ENCODE measurements at places on chromosomes 13 and 19. TPM values are rescaled to one million over a fixed set of nuclear protein-coding genes. Genes with fewer than 3 reads are reported as not detected.

Gene PMIS2
- not detected for total RNA-seq

Gene PTGIR
- 5.0 TPM for total RNA-seq

Gene TMIGD2
- not detected for total RNA-seq

Gene CCNA1
- 0.20 TPM for total RNA-seq

Gene CYP4F2
- not detected for total RNA-seq

Gene RNF17
- total RNA-seq: not detected

Gene ZNF426
- total RNA-seq: 32.4 TPM

Gene WASF3
- total RNA-seq: 18.9 TPM

Gene KLK13
- 0.43 TPM for total RNA-seq

Gene F2RL3
- not detected for total RNA-seq

GRCh38 chr19:18665771-18666202 is 17.7 kb upstream of the CRTC1 start:
- no peak for DNase-seq

DNA sequence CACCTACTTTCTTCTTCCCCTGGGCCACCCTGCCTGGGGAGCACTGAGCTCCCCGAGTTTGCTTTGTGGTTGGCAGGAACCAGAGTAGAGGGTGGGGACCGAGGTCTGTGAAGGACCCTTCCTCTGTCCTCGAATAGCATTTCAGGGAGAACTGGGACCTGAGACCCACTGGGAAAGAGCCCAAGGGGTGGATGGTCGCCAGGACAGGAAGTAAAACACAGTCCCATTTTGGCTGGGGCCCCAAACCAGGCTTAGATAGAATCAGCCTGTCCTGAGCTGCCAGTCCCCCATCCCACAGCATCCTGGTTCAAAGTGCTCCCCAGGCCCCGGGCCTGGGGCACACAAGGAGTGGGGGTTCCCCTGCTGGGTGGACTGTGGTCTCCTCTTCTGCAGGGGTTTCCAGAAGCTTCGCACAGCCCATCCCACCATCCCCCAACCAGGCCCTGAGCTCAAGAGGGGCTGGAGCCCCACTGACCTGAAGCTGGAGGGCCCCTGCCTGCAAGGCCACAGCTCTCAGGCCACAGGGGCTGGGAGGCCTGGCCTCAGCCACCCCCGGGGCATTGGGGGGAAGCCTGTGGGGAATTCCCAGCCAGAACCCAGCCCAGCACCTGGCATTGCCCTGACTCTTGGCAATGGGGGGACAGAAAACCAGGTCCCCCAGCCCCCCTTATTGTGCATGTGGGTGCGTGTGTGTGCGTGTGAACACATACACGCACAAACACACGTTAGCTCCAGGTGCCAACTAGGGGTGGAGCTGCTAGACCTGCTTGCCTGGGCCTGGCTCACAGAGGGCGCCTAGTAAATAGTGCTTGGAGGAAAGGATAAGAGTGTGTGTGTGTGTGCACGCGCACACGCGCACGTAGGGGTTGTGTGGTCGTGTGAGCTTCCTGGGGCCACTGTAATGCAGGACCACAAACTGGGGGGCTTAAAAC is 995 bp upstream of the MKNK2 start:
- DNase-seq: no peak

DNA sequence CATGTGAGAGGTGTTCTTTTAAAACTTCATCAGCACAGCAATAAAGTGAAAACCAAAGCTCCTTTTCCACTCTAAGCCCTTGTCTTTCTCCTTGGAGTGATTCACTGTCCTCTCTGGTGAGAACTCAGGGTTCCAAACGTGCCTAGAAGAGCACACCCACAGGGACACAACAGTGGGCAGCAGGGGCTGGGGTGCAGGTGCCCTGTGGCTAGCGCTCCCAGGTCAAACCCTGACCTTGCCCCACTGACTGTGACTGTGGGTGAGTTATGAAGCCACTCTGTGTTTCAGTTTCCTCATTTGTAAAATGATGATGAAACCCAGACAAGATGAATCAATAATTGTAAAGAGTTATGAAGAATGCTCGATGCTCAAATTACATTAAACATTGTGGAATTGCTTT is 37.6 kb upstream of the IGFL1 start:
- no peak for DNase-seq

- no peak for DNase-seq
Observed at GRCh38 chr13:80083081-80083852, 257.7 kb downstream of the SPRY2 start.

- no peak for DNase-seq
Observed at GRCh38 chr19:47176071-47176626, 45.5 kb downstream of the SAE1 start.

DNA sequence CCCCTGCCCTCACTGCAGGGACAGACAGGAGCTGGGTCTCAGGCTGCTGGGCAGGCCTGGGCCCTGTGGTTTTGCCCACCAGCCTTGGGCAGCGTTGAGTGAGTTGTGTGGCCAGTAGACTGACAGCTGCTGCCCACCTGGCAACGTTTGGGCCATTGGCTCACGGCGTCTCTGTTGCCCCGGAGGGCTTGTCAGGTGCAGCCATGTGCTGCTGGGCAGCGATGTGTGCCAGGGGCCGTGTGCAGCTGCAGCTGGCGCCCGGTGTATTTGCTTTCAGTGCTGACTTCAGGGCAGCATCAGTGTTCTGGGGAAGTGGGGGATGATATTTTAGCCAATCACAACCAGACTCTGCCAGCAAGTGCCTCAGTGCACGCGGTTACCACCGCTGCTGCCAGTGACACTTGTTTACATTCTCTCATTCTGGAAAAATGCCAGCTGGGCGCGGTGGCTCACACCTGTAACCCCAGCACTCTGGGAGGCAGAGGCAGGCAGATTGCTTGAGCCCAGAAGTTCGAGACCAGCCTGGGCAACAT is 10.6 kb downstream of the FZR1 start:
- no peak for DNase-seq

- no peak for DNase-seq
Observed at GRCh38 chr13:91805605-91806004, 407.2 kb downstream of the GPC5 start.

DNA sequence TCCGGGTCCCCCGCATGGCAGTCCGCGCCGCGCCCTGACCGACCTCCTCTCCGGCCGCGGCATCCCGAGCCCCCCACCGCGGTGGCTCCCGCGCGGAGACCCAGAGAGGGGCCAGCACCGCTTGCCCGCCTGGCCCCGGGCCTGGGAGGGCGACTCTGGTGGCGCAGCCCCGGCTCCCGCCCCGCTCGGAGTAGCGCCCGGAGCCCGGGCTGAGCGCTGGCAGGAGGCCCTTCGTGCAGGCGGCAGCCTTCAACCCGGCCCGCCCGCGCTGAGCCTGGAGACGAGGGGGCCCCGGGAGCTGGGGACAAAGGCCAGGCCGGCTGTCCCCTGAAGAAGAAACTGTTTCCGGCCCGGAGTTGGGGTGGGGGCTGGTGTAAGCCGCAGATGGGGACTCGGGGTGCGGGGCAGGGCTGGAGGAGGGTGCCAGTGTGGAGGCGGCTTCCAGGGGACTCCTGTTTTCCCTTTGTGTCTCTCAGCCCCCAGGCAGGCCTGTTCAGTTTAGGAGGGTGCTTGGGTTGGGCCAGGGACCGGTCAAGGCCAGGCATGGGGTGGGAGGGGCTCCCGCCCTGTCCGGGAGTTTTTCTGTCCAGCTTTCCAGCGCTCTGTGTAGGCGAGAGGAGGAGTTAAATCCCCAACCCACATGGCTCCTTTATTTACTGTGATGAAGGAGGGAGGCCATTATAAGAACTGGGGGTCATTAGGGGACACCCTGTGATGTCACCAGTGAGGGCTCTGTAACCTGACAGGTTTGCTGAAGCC is 935 bp downstream of the LRP3 start:
- DNase-seq: no peak

GRCh38 chr13:49459580-49459979 is 15.5 kb downstream of the SETDB2 start:
- DNase-seq: no peak

DNA sequence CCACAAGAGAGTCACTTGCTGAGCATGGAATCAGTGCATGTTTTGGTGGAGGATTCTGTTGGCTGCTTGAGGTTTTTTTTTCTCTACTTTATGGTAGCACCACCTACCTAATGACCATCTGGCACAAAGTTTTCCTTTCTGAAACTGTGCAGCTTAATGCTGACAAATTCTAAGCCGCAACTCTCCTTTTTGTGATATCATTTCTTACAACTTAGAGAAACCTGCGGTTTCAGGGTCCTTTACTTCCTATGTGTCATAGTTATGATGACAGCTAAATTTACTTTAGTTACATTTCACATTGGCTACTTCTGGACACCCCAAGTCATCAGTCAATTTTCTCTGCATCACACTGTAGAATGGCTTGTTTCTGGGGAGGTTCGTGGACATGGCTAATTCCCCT is 115.4 kb upstream of the TMTC4 start:
- no peak for DNase-seq

DNA sequence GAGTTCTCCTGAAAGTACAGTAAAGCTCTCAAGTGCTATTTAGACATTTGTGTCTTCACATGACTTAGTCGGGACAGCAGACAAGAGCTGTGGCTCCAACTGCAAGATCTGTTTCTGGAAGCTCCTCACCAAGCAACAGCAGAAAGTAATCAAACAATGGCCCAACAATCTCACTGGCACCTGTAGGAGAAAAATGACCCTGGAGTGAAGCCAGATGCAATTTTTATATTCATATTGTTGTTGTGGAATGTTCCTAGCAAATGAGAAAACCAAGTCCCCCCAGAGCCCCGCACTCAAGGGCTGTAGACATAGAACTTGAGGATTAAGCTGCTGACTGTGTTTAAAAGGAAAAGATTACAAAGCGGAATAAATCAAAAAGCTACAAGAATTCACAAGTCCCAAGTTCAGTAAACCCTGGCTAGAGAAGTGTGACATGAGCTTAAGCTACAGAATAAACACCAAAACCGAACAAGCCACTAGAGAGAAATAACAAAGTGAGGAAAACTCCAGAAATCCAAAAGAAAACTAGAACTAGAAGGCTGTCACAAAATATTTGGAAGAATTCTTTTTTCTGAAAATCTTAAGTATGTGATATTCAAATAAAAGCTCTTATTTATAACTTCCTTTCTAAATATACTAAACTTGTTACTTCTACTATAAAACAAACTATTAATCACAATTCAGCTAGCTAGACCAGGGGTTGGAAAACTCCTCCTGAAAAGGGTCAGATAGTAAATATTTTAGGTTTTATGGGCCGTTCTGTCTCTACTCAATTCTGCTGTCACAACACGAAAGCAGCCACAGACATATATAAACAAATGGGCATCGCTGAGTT is 454.5 kb downstream of the SUCLA2 start:
- DNase-seq: no peak

- no peak for DNase-seq
Observed at GRCh38 chr19:2693492-2694160, 8.9 kb downstream of the GNG7 start.

DNA sequence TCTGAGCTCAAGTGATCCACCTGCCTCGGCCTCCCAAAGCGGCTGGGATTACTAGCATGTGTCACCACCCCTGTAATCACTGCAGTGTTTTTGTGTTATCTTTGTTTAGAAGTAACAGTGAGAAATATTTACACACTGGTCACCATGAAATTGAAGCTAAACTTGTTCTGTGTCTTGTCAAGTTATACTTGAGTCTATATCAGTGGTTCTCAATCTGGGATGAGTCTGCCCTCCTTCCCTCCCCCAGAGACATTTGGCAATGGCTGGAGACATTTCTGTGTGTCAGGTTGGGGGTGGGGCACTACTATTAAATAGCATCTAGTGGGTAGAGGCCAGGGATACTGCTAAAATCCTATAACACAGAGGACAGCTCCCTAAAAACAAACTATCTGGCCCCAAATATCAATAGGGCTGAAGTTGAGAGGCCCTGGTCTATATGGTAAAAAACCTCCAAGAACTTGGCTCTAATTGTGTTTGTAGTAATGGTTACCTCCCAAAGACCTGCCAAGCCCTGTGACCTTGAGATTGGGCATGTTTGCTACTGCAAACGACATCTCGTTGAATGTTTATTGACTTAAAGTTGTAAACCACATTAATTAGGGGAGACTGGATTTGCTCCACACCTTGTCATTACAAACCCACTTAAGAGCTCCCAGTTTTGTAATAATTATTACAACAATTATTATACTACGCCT is 6.9 kb downstream of the CTU1 start:
- DNase-seq: no peak

DNA sequence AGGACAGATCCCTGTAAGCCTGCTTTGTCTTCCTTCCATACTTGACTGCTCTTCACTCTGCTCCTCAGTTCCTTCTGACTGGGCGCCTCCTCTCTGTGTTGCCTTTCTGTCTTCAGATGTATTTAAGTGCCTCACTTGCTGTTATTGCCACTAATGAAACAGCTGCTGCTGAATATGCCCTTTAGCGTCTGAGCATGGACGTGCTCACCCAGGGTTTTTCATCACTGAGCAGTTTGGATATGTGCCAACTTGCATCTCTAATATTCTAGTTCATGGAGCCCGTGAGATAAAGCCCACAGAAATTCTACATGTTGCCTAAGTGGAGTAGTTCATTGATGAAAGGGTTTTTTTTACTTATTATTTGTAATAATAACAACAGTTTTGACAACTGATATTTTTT is 198.2 kb downstream of the MYO16 start:
- DNase-seq: no peak

- DNase-seq: no peak
Observed at GRCh38 chr13:40762849-40763248, 8.1 kb downstream of the MRPS31 start.

DNA sequence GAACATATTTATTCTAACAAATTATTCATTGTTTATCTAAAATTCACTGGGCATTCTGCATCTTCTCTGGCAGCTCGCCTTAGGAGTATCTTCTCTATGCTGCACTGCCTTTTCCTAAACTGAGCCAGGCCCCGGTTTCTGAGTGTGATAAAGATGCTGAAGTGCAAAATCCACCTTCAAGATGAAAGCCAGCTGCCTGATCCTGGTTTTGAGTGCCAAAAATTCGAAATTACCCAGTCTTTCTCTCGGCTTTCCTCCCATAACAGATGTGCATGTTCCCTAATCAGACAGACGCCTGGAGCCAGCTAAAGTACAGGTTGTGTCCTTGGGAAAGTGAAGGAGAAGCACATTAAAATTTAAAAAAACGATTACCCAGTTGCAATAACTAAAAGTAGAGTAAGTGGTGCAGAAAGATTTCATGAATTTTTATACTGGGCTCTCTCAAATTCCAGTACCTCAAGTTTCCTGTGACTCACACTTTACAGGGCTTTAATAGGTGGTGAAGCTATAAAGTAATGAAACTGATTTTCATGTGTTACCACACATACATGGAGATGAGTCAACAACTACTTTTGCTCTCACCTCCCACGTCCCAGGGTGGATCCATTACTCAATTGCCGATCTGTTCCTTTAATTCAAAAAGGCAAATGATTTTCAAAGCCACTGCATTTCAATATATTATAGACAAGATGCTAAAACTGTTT is 65.0 kb upstream of the GTF2F2 start:
- no peak for DNase-seq

GRCh38 chr13:90547272-90547790 is 800.2 kb upstream of the MIR17HG start:
- DNase-seq: no peak

DNA sequence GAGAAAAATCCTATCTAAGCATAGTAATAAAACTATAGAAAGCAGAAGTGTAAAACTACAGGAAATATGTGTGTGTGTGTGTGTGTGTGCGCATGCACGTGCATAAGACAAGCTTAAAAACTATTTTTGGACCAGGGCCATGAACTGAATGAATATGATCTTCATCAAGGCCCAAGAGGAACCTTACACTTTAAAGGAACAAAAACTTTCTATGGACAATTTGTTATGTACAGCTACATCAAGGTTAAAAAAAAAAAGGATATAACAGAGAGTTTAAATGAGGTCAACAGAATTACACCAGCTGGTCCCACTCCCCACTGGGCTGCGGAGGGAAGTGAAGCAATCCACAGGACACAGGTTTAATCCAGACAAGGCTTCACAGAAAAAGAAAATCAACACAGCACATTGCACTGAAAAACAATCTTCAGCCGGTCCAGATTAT is 151.1 kb downstream of the LHFPL6 start:
- DNase-seq: no peak

All from mesothelial cell of epicardium (in vitro differentiated cells).